Activated gamma-delta T cell treated with Interleukin-2 at 50 U/mL for 16 hours (primary cell): ENCODE measurements at places on chromosomes 12 and 14.

DNA sequence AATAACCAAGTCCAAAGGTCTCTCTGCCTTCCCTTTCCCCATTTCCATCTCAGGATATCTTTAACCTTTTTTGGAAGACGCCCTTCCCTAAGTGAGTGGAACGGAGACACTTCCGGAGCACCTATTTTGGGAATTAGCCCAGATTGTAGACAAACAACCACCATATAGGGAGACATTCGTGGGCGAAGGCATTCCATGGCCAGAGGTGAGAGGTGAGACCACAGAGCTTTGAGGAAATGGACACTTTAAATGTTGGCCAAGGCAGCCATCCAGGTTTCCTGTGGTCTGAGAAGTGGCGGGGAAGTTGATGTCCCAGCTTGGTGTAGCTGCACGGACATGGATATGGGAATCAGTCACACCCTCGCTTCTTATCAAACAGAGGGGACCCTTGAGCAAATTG lies 69.4 kb upstream of the BDKRB2 start:
- no peak for DNase-seq

- DNase-seq = no peak
These were observed 1.9 kb upstream of the MYF5 start for GRCh38 chr12:80714846-80715245.

GRCh38 chr12:102388469-102388868 lies 91.9 kb downstream of the IGF1 start:
- DNase-seq = no peak

DNA sequence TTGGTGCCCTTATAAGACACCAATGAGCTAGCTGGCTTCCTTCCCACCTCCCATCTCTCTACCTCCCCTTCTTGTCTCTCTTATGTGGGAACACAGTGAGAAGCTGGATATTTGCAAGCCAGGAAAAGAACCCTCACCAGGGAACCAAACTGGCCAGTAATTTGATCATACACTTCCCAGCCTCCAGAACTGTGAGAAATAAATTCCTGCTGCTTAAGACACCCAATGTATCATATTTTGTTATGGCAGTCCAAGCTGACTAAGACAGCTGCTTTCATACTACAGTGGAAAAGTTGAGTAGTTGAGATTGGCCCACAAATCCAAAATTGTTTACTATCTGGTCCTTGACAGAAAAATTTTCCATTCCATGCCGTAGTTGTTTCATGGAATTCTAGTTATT lies 269.0 kb downstream of the KCNH5 start:
- DNase-seq = no peak

GRCh38 chr14:50000380-50001150 lies 107.7 kb downstream of the ARF6 start:
- peak; percentile 71 for DNase-seq

- DNase-seq = no peak
These were observed 49.2 kb downstream of the SYNE3 start for GRCh38 chr14:95467232-95467631.

GRCh38 chr14:82850576-82850975 lies 1316.9 kb upstream of the SEL1L start:
- no peak for DNase-seq

DNA sequence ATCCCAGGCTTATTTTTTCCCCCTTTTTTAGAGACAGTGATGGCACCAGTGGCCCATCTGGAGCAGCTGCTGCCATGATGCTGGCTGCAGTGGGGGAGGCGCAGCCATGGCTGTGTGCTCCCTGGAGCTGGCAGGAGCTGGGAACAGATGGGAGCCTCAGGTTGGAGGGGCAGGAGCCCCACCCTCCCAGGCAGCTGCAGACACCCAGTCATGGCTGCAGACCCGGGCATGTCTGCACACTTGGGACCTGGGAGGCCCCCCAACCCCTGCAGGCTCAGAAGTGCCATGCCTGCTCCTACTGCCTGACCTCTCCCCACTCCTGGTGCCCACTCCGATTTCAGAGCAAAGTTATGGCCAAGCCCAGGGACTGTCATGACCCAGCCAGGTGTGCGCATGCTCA lies 25.1 kb downstream of the CDKL1 start:
- DNase-seq = no peak

- DNase-seq = no peak
These were observed 205.7 kb downstream of the ZFP36L1 start for GRCh38 chr14:68586896-68587751.

DNA sequence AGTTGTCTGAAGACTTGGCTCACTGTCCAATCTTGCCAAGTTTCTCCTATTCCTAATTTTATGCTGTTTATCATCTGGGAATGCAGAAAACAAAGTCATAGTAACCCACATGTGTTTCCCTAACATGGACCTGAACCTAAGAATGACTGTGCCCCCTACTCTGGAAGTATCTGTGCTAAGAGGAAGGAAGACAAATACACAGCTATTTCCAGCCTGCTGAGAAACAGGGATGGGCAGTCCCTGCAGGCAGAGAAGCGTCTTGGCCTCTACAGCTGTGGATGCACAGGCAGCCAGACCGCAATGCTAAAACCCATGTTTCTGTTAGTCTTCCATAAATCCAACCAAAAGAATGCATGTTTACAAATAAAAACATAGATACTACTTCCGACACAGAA lies 56.2 kb downstream of the DUSP16 start:
- DNase-seq = no peak

DNA sequence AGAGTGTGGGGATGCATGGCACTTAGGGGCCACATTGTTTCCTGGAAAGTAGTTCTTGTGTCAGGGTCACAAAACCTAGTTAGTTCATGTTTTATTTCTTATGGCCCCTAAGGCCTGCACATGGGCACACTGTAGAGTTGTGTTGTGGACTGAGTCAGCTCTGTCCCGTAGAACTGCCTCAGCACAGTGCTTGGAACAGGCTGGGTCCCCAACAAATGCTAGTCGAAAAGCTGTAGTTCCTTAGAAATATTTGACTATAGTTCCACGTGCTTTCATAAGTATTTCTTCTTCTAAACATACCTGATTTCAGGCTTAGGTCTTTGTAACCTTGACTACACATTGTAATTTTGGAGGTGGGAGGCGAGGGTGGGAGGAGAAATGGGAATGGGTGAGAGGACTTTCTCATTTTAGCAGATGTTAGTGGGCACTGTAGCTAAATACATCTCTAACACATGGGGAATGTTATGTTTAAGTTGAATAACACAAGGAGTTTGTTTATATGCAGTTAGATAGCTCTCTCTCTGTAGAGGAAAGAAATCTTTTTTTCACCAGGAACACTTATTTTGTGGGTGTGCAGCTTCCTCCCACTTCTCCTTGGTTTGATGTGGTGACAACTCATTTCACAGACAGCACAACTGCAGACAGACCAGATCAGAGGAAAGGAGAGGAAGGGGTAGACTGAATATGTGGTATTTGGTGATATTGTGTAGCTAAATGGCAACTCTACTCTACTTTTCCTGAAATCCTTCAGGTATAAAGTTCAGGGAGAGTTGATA lies 39.5 kb upstream of the DACT1 start:
- DNase-seq = no peak

- DNase-seq = no peak
These were observed 6.5 kb downstream of the SPTLC2 start for GRCh38 chr14:77609922-77610321.

- no peak for DNase-seq
These were observed 117.9 kb downstream of the SCAF11 start for GRCh38 chr12:45872446-45872845.
